ENCODE measurements at places on chromosomes 1 and 21.

GRCh38 chr1:245923215-245923614 is 583.9 kb downstream of the SMYD3 start:
- no peak for DNase-seq

GRCh38 chr1:237690656-237691055 is 200.1 kb downstream of the ZP4 start:
- no peak for DNase-seq

DNA sequence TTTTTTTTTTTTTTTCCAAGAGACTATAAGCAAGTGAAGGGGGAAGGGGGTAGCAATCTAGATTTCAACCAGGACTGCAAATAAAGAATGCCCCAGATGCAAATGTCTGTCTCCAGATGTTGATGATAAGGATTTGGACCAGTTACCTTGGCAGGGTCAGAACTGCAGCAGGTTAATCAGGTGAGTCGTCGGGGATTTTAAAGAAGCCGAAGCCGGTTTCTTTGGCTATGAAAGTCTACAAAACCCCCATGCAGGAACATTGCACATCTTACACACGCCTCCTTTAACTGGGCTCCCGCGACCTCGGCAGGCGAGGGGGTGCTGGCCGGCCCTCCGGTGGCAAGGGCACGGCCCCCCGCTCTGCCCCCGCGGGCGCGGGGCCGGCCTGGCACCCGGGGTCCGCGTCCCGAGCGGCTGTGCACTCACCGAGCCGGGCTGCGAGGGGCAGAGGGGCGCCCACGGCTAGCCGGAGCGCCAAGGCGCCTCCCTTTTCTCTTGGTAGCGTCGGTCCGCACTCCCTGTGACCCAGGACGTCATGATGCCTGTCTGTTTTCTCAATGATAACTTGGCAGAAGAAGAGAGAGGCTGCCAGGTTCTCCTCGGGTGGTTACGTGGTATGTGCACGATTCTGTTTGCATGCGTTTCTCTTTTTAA is 366.3 kb upstream of the ESRRG start:
- peak; percentile 45 for DNase-seq

- no peak for DNase-seq
Observed at GRCh38 chr1:238658763-238659162, 727.6 kb upstream of the CHRM3 start.

DNA sequence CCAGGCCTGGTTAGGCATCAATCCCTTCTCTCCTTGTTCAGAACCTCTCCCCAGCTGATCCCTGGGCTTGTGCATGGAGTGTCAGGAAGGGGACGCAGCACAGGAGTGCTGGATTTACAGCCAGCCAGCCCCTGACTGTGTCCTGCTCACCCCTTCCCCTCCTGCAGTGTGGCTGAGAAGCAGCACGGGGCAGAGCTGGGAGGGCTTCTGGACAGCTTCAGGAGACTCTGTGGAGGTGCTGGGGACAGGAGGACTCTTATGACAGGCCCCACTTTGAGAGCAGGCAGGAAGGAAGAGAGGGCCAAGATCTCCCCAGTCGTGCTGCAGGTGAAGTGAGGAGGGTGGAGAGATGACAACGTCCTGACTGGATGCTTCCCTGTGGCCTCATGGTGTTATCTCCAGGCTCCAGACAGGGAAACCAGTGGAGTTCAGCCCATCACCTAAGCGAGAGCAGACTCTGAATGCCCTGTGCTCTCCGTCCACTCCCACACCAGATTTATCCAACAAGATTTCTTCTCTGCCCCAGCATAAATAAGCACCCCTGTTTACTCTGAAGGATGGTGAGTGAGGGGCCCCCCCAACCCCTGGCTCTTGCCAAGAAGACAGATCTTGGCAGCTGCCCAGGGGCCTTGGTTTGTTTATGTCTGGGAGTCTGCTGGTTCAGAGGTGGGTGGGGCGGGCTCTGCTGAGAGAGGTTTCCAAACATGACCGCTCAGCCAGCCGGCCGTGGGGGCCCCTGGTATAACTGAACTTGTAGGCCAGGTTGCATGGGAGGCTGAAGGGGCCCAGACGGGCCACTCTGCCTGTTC is 21.3 kb downstream of the TMCC2 start:
- DNase-seq: peak; percentile 79

GRCh38 chr1:212649020-212649419 is 40.5 kb downstream of the ATF3 start:
- no peak for DNase-seq

- peak; percentile 79 for DNase-seq
Observed at GRCh38 chr1:32464716-32465577, at the start of gene ZBTB8B. ZBTB8B (plus strand) TSS chr1:32465072; CDS start chr1:32470625, 5,553 bp downstream.

GRCh38 chr21:42061195-42061985 is 9.7 kb upstream of the UMODL1 start:
- no peak for DNase-seq

DNA sequence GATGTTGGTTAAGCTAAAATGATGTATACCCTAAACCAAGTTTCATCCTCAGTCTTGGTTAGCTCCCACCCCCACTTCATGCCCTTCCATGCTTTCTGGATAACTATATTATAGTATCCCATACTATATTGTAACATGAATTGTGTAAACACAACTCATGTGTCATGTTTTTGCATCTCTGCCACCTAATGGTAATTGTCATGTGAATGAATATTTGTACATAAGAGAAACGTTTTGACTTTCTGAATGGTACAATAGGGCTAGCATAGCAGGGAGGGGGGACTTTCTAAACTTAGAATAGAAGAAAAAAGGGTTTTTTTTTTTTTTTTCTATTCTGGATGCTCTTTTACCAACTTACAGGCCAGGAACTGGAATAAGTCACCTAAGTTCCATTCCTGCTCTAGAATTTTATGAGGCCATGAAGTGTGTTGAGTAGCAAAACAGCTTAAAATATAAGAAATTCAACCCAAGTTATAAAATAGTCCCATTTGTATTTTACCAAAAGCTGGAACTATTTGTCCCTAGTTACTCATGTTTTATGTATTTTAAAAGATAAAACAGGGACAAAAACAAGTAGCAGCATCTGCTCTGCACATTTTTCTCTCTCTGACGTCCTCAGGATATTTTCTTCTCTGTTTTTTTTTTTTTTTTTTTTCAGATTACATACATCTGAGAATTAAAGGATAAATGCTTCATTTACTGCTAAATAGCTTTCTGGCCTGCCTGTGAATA is 77.4 kb downstream of the HLX start:
- no peak for DNase-seq

GRCh38 chr1:180778782-180779398 is 133.8 kb upstream of the KIAA1614 start:
- DNase-seq: no peak

DNA sequence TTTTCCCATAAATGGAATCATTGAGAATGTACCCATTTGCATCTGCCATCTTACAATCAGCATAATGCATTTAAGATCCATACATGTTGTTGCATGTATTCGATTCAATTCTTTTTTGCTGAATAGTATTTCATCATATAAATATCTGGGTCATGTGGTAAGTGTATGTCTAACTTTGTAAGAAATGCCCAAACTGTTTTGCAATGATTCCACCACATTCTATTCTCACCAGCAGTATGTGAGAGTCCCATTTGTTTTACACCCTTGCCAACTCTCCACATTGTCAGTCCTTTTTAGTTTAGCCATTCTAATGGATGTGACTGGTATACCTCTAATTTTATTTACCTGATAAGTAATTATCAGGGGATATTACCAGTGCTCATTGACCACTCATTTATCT is 115.8 kb upstream of the PBX1 start:
- no peak for DNase-seq

DNA sequence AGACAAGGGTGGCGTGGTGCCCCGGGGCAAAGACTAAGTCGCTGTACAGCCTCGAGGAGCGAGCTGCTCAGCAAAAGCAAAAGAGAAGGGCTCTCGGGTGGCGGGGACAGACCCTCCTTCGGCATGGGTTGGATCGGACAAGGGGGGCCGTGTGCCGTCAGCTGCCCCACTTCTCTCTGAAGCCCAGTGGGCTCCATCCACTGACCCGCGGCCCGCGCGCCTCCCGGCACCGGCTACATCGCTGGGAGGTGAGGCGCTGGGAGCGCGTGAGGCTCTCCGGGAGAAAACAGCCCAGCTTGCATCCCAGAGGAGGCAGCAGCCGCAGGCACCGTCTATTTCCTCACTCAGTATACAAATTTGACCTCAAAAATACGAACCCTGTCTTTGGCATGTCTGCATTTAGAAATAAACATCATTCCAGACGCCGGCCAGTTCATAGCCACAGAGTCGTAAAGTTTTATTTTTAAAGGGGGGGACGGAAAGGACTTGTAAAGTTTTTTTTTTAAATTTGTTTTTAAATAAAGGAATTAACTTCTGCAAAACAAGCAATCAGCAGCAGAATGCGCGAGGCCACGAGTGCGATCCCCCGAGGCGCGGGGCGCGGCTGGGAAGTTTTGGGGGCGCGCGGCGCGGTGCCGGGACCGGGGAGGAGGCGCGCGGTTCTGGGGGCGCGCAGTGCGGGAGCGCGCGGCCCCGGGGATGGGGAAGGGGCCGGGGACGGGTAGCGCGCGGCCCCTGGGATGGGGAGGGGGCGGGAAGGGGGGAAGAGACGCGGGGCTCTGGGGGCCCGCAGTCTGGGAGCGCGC is 689 bp upstream of the GPR137B start:
- DNase-seq: peak; percentile 36

DNA sequence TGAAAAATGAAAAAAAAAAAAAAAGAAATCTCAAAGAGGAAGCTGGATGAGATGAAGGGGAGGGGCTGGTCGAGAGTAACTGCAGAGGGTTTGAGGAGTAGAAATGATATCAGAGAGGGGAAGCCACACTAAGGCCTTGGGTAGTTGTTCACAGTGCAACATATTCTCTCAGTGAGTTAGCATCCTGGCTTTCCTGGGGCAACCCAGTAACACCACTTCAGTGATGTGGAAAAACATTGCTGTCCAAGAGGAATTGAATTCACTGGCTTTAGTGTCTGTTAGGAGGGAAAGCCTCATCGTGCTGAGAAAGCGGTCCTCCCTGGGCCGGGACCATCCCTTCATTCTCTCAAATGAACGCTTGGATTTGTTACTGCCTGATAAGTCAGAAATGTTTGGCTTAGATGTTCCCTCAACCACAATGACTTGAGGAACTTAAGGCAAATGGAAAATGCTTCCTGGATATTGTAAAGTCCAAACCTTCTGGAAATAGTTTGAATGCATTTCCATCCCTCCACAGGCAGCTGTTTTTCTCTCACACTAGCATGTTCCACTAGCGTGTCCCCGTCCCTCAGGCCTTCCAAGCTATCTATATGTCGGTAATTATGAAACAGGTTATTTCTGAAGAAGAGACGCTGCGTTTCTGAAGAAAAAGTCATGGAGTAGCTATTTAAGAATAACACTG is 12.2 kb downstream of the TGFB2 start:
- DNase-seq: no peak

- no peak for DNase-seq
Observed at GRCh38 chr1:80565406-80565805, 1235.3 kb upstream of the ADGRL2 start.

GRCh38 chr1:211879475-211879874 is 48.9 kb upstream of the LPGAT1 start:
- no peak for DNase-seq

GRCh38 chr1:11272832-11273594 is at the start of gene UBIAD1:
UBIAD1 (plus strand) TSS chr1:11273198; CDS start chr1:11273532, 334 bp downstream.
- peak; percentile 87 for DNase-seq

GRCh38 chr1:193707271-193708021 is 521.0 kb upstream of the B3GALT2 start:
- DNase-seq: no peak

- no peak for DNase-seq
Observed at GRCh38 chr1:7366286-7366954, 404.7 kb upstream of the VAMP3 start.

- no peak for DNase-seq
Observed at GRCh38 chr21:38863291-38863690, 57.6 kb downstream of the ETS2 start.

DNA sequence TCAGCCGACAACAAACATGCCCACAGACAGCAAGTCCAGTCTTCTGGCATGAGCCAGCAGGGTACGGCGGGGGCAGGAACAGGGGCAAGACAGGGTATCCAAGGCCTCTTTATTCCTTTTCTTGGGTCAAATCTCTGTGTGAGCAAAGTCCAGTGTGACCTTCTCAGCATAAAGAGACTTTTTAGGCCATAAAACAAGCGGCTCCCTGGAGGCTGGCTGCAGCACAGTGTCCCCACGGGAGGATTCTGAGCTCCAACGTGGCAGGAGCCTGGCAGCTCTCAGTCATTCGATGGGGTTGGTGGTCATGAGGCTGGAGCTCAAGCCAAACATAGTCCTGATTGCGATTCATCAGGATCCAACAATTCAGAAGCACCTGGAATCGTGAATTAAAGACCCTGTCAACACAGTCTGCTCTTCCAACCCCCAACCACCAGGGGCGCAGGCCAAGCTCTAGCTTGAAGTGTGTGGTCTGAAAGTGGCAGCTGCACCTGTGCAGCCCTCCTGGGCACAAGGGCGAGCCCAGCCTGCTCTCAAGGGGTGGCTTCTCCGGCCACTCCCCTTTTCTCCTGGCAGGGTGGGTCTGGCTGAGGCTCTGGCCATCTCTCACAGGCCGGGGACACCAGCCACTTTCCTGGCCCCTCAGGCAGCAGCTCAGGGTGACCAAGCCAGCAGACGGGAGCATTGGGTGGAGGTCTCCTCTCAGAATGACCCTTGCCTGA is 62.1 kb downstream of the SLC66A1 start:
- no peak for DNase-seq

- no peak for DNase-seq
Observed at GRCh38 chr1:240705579-240705978, 93.6 kb upstream of the GREM2 start.

GRCh38 chr1:21734526-21734925 is 48.4 kb downstream of the USP48 start:
- no peak for DNase-seq

- DNase-seq: peak; percentile 64
Observed at GRCh38 chr1:181180407-181181031, 92.0 kb downstream of the IER5 start.

DNA sequence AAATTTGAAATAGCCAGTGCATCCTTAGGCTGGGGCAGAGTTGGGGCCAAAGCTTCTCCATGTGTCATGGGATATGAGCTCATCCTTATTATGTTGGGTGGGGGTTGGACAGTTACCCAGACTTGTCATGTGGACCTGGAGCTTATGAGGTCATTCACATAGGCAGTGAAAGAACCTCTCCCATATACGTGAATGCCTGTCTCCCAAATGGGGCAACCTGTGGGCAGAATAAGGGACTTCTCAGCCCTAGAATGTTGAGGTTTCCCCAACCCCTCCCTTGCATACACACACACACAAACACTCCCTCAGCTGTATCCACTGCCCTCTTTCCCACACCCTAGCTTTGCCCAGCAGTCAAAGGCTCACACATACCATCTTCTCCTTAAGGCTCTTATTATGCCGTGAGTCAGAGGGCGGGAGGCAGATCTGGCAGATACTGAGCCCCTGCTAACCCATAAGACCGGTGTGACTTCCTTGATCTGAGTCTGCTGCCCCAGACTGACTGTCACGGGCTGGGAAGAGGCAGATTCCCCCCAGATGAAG is 2.3 kb upstream of the IVL start:
- no peak for DNase-seq

DNA sequence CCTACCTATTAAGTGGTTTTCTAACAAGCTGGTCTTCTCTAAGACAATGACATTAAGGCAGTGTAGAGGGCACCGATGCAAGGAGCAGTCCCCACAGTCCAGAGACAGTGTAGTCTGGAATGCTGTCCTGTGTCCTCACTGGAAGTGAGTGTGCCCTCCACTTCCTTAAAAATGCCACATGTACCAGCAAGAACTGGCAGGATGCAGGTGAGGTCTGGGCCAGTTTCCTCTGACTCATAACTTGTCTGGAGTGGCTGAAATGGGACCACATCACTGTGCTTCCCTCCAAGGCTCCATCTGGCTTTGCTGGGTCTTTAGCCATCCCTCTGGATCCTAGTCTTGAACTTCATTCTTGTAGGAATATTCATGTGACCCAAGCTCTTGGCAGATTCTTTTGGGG is 170.5 kb upstream of the KIAA0040 start:
- DNase-seq: no peak

Measured in hippocampal formation (tissue), 2 donors.